ENCODE measurements at places on chromosomes 4 and X.

DNA sequence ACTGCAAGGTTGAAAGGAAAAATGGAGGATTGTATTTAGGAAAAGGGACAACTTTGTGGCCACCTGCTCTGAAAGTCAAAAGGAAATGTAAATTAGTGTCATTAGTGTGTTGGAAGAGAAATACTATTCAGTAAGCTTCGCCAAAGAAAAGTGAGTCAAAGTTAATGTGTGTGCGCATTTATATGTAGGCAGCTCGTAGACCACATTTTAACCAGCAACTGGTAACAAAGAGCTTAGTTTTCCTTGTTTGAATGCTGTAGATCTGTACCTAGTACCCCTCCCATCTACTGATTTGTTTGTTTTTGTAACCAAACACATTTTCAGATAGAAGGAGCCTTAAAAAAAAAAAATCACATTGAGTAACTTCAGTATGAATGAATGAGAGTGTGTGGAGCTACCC lies 69.3 kb downstream of the GPAT3 start:
- DNase-seq = no peak

DNA sequence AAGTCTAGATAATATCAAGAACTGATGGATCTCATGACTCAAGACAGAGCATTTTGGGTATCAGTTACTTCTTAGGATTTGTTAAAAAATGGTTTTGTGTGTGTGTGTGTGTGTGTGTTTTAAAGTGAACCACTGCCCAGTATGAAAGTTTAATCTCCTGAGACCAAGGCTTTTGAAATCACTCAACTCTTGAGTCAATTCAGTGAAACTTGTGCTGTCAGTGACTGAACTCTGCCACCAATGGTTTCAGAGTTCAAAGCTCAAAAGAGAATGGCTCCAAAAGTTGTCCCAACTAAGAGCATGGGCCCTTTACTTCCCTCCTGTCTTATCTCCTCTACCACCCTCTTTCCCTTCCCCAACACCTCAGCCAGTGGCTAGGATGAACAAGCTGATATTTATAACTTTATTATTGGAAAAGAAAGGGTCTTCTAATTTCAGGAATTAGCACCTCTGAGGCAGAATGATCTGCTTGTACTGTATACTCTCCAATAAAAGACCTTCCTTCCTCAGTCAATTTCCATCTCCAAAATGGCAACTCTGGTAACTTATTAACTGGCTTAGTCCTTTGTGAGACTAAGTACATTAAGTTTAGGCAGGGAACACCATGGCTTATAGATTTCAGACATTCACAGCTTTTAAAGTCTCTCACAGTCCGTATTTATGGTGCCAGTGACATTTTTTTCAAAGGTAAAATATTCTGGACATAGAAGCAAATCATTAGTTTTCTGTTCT lies 152.2 kb downstream of the REPS2 start:
- DNase-seq = no peak

DNA sequence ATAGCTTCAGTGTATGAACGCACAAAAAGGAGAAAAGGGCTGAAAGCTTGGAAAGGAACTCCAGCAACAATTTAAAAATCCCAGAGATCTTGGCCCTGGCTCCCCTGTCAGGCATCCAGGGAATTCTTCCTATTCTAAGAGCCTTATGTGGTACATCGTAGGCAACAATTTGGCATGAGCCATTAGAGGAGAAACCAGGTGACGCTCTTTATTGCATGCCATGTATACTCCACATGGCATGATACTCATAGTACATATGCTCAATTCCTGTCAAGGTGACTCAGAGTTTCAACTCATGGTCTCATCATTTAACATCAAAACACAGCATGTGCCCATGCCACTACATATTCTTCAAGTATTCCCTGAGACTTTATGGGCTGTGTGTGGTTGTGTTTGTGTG lies 191.3 kb downstream of the OR13H1 start:
- no peak for DNase-seq

DNA sequence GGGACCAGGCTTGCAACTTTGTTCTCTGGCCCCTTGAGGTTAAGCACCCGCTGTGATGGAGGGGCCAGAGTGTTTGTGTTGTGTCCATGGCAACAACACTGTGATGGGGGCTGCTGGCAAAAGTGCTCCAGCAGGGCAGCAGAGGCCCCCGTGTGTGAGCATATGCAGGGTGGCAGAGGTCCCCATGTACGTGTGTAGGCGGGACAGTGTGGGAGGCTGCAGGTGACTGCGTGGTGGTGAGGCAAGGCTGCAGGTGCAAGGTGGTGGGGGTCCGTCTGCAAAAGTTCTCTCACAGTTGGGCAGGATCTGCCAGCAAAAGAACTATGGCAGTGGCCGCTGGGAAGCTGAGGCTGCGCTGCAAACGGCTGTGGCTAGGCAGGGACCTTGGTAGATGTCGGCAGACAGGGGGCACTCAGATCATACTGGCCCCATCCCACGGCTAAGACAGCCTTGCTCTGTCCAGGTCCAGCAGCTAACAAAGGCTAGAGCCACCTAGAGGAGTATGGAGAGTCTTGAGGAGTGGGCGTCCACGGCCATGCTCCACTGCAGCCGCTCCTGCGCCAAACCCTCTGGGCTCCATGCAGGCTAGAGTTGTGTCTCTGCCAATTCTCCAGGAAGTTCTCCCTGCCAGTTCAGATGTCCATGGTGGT lies 46.8 kb upstream of the PASD1 start:
- DNase-seq = no peak

DNA sequence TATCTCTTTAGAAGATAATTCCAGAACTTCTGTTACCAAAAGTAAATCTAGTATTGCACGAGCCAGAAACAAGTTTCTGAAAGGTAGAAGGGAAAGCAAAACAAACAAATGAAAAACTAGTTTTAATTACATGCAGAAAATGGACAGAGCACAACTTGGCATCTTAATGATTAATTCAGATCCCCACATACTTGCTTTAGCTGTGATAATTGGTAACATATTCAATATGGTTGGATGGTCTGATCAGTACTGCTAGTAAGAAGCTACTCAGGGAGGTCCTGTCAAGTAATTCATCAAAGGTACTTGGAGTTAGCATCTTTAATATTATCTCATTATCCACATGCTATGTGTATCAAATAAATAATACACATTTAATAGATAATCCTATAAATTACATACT lies 204.3 kb downstream of the TRAM1L1 start:
- no peak for DNase-seq

GRCh38 chr4:100312615-100313350 lies 122.5 kb upstream of the DDIT4L start:
- no peak for DNase-seq

GRCh38 chrX:136259543-136259942 lies 8.3 kb upstream of the MAP7D3 start:
- no peak for DNase-seq

DNA sequence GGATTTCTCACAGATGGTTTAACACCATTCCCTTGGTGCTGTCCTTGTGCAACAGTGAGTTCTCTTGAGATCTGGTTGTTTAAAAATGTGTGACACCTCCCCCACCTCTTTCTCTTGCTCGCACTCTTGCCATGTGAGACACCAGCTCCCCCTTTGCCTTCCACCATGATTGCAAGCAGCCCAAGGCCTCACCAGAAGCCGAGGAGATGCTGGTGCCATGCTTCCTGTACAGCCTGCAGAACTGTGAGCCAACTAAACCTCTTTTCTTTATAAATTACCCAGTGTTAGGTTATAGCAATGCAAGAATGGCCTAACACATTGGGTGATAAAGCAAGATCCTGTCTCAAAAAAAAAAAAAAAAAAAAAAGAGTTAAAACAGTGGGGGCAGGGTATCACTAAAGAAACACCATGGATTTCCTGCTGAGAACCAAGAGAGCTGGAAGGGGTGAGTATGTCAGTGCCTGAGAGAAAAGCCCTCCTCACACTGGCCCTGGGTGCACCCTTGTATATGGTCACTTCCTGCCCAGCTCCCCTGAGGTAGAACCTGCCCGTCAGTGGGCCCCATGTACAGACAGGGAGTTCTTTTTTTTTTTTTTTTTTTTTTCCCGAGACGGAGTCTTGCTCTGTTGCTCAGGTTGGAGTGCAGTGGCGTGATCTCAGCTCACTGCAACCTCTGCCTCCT lies 46.4 kb downstream of the APOO start:
- no peak for DNase-seq

DNA sequence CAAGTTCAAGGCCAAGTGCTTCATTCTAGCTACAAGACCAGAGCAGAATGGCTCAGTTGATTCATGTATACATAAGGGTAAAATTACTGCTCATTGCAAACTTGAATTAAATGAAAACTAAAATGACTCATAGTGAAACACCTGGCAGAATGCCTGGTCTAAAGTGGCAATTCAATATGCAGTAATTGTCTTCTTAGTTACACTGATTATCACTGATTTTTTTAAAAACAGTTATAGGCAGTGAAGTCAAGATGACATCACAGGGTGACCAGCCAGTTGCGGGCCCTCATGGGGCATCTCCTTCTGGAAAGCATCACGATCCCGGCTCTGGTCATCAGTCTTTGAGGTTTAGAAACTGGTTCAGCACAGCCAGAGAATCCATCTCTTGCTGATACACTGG lies 154.2 kb downstream of the RAB28 start:
- no peak for DNase-seq

DNA sequence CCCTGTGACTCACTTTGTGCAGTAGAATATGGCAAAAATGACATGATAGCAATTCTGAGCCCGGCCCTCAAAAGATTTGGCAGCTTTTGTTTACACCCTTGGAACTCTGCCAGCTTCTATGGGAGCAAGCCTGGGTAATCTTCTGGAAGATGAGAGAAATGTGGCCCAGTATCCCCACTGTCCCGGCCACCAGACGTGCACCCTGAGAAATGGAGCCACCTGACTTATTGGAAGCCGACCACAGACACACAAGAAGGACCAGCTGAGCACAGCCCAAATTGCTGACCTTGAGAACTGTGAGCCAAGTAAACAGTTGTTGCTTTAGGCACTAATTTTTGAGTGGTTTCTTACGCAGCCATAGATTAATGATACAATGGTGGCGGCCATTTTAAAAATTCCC lies 197.0 kb downstream of the STIM2 start:
- no peak for DNase-seq

- no peak for DNase-seq
Measured at GRCh38 chrX:87961471-87961870, 443.9 kb downstream of the KLHL4 start.
